HL-60 (cell line): ENCODE measurements at places on chromosomes 1 and 21.

GRCh38 chr1:228142155-228142691 lies 2.1 kb downstream of the GUK1 start:
- DNase-seq = no peak

DNA sequence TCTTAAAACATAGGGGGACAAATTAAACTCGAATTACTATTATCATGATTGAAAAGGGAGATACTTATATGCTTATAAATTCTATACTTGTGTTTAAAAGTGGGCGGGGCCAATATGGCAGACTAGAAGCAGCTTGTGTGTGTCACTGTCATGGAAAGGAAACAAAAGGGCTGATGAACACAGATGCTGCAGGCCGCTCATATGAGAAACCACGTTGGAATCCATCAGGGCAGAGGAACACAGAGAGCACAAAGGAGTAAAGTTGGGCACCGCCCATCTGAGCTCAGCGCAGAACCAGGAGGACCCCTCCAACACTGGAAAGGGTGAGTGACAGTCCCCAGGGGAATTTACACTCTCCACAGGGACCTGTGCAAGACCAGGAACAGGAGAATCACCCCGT lies 107.0 kb downstream of the SLC5A9 start:
- no peak for DNase-seq

- DNase-seq = no peak
Measured at GRCh38 chr1:36885540-36886357, 148.6 kb downstream of the GRIK3 start.

DNA sequence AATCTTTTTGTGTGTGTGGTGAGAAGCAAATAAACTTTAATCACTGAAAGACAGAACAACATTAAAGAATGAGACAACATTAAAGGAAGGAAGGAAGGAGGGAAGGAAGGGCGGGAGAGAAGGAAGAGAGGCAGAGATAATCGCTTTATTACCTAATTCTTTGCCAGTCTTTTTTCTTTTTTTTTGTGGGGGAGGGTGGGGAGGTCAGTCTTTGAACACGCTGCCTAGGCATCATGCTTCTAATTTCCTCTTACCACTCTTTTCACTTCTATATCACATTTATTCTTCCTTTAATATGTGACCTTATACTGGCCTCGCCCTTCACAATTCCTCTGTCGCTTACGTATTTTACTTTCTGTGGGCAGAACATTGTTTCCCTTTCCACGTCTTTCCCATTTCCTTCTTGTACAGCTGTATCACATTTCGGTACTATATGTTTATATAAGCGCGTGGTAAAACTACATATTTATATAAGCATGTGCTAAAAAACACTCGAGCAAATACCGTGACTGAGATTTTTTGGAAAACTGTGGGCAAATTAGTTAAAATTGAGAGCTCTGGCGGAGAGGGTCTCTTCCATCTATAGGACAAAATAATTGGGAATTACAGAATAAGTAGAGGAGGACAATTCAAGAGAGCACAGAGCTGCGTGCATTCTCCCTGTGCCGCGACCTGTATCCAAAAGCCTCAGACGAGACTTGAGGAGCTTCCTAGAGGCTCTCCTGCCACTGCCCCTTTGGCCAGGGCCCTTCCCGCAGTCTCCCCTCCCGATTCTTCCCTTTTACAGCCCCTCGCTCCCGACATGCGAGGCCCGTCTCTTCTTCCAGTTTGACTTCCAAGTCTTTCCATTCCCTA lies 823 bp upstream of the PRKAA2 start:
- no peak for DNase-seq

- peak; percentile 28 for DNase-seq
Measured at GRCh38 chr1:29245876-29246275, 9.6 kb downstream of the PTPRU start.

GRCh38 chr1:28108001-28108400 lies 19.6 kb upstream of the EYA3 start:
- peak; percentile 29 for DNase-seq
